ENCODE measurements at places on chromosomes 4 and X. TPM values are rescaled to one million over a fixed set of nuclear protein-coding genes. Genes with fewer than 3 reads are reported as not detected.

SLC16A2 gene
- total RNA-seq = 7.8 TPM

- H3K4me1 ChIP-seq = peaks cover 2% of the 10 kb centered on the region
- no peaks in the 10 kb centered on the region for H3K36me3 ChIP-seq
- H3K4me3 ChIP-seq = no peak overlapping the region
Observed at GRCh38 chrX:11558972-11559371, 106.7 kb downstream of the ARHGAP6 start.

AKAP4 gene
- not detected for total RNA-seq

DNA sequence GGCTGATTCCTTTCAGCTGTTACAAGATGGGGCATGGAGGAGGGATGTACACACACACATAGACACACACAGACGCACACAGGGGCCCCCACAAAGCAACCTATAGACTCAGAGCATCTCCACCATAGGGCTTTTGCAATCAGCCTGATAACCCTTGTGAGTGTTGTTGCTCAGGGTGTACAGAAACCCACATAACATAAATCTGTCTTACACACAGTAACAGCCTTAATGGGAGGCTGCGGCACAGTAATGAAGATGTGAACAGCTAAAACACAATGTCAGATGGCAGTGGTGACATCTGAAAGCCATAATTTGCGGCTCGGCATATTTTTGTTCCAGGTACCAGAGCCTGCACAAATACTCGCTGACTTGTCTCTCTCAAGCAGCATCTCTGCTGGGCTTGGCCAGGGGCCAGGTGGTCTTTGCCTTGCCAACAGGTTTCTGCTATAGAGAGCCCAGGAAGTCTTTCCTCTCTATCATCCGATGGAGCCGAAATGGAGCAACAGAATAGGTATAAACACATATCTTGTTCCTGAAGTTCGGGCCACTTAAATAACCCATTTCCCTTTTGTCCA is 357.2 kb upstream of the GATB start:
- H3K4me1 ChIP-seq = no peaks in the 10 kb centered on the region
- peaks cover 4% of the 10 kb centered on the region for H3K27me3 ChIP-seq
- H3K36me3 ChIP-seq = no peaks in the 10 kb centered on the region
- H3K27ac ChIP-seq = no peak overlapping the region
- no peak for DNase-seq

DNA sequence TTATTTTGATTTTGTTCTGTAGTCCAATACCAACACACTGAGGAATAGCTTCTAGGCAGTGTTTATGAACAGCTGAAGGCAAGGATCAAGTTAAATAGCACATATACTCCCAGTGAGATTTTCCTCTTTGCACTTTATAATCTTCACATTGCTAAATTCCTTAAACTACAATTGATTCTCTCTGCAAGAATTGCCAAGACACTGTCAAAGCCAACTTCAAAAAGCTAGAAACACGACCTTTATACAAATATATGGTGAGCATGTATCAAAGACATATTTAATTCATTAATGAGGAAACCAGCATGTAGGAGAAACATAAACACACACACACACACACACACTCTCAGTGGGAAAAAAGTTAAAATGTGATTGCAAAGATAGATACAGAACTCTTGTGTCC is 86.4 kb upstream of the FAM9C start:
- H3K4me3 ChIP-seq = no peak overlapping the region
- no peak overlapping the region for H3K27ac ChIP-seq

GRCh38 chrX:38985375-38985774 is 184.1 kb downstream of the MID1IP1 start:
- no peaks in the 10 kb centered on the region for H3K4me1 ChIP-seq
- H3K27ac ChIP-seq = no peak overlapping the region
- no peak overlapping the region for H3K4me3 ChIP-seq
- H3K36me3 ChIP-seq = no peaks in the 10 kb centered on the region
- peak; percentile 36 for DNase-seq

DNA sequence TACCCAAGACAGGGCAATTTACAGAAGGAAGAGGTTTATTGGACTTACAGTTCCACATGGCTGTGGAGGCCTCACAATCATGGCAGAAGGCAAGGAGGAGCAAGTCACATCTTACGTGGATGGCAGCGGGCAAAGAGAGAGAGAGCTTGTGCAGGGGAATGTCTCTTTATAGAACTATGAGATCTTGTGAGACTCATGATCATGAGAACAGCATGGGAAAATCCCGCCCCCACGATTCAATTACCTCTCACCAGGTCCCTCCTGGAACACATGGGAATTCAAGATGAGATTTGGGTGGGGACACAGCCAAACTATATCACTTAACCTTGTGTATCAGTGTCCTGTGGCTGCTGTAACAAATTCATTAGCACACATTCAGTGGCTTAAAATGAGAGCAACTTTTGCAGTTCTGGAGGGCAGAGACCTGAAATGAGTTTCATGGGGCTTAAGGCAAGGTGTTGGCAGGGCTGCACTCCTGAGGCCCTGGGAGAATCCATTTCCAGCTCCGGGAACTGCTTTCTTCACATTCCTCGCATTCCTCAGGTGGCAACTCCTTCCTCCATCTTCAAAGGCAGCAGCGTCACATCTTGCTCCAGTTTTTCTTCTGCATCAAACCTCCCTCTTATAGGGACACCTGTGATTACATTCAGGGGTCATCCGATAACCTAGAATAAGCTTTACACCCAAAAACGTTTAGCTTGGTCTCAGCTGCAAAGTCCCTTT is 22.3 kb upstream of the NSG1 start:
- no peak overlapping the region for H3K4me3 ChIP-seq
- no peak overlapping the region for H3K27ac ChIP-seq
- peaks cover 5% of the 10 kb centered on the region for H3K27me3 ChIP-seq
- H3K36me3 ChIP-seq = no peaks in the 10 kb centered on the region

DNA sequence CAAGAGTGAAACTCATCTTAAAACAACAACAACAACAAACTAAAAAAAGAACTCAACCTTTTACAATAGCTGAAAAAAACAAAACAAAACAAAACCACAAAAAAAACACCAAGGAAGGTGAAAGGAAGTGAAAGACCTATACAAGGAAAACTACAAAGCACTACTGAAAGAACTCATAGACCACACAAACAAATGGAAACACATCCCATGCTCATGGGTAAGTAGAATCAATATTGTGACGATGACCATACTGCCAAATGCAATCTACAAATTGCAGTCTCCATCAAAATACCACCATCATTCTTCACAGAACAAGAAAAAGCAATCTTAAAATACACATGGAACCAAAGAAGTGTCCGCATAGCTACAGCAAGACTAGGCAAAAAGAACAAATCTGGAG is 41.5 kb upstream of the FGF2 start:
- peaks cover 11% of the 10 kb centered on the region for H3K4me1 ChIP-seq
- no peak for DNase-seq
- no peak overlapping the region for H3K27ac ChIP-seq
- no peaks in the 10 kb centered on the region for H3K36me3 ChIP-seq

C4orf51 gene
- not detected for total RNA-seq

- no peak overlapping the region for H3K27ac ChIP-seq
- no peak for DNase-seq
- no peak overlapping the region for H3K4me3 ChIP-seq
- no peaks in the 10 kb centered on the region for H3K27me3 ChIP-seq
Observed at GRCh38 chr4:89338206-89338605, 30.6 kb upstream of the GPRIN3 start.

BEX4 gene
- 11.1 TPM for total RNA-seq

- H3K4me1 ChIP-seq = no peaks in the 10 kb centered on the region
- no peak overlapping the region for H3K4me3 ChIP-seq
- no peaks in the 10 kb centered on the region for H3K27me3 ChIP-seq
- no peaks in the 10 kb centered on the region for H3K36me3 ChIP-seq
Observed at GRCh38 chr4:120228086-120228485, 161.4 kb upstream of the MAD2L1 start.

GRCh38 chr4:23276076-23276475 is 583.3 kb downstream of the GBA3 start:
- no peak overlapping the region for H3K4me3 ChIP-seq
- no peaks in the 10 kb centered on the region for H3K27me3 ChIP-seq
- no peak overlapping the region for H3K27ac ChIP-seq

GRCh38 chrX:39226251-39226650 is 425.0 kb downstream of the MID1IP1 start:
- no peak for DNase-seq
- no peaks in the 10 kb centered on the region for H3K36me3 ChIP-seq
- H3K4me3 ChIP-seq = no peak overlapping the region
- H3K27me3 ChIP-seq = no peaks in the 10 kb centered on the region
- no peak overlapping the region for H3K27ac ChIP-seq
- no peaks in the 10 kb centered on the region for H3K4me1 ChIP-seq

DNA sequence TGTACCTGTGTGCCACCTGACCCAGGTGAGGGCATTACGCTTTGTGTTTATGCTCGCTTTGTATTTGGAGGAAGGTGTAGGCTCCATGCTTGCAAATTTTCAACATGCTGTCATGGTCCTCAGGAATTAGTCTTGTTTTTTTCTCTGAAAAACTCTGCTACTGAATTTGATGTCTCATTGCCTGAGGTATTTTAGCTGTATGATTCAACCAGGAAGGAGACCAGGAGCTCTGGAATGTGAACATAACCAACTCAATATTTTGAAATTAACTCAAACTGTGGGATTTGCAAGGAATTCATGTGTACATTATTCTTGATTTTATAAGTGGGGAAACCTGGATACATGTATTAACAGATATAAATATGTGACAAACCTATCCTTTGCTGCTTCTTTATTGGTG is 134.1 kb downstream of the SLC4A4 start:
- H3K4me1 ChIP-seq = peaks cover 2% of the 10 kb centered on the region
- DNase-seq = peak; percentile 49
- H3K36me3 ChIP-seq = no peaks in the 10 kb centered on the region
- H3K4me3 ChIP-seq = no peak overlapping the region
- no peaks in the 10 kb centered on the region for H3K27me3 ChIP-seq

DNA sequence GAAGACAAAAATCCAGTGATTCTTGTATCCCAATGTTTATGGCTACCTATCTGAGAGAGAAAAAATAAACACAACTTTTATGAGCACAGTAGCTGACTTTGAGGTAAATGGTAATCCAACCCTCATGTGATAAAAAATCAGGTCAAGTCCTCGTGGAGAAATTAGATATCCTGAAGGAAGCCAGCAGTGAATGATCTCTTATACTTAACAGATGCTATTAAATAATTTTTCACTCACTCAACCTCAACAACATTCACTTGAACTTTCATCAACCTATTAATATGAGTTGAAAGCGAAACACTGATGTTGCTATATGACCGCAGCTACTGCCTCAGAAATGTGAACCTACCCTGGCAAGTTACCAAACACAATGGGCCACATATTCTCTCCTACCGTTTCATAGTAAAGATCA is 105.4 kb downstream of the GPC3 start:
- no peak overlapping the region for H3K27ac ChIP-seq
- no peak for DNase-seq
- H3K36me3 ChIP-seq = no peaks in the 10 kb centered on the region
- no peaks in the 10 kb centered on the region for H3K4me1 ChIP-seq
- H3K27me3 ChIP-seq = no peaks in the 10 kb centered on the region

GABRA4 gene
- total RNA-seq = not detected

GRCh38 chr4:123406872-123407271 is 10.3 kb downstream of the SPRY1 start:
- peaks cover 6% of the 10 kb centered on the region for H3K4me1 ChIP-seq
- no peak overlapping the region for H3K4me3 ChIP-seq
- DNase-seq = no peak
- peaks cover 3% of the 10 kb centered on the region for H3K36me3 ChIP-seq
- H3K27me3 ChIP-seq = no peaks in the 10 kb centered on the region
- H3K27ac ChIP-seq = no peak overlapping the region

- peaks cover 6% of the 10 kb centered on the region for H3K36me3 ChIP-seq
- peak overlapping the region; percentile 84 for H3K4me3 ChIP-seq
Observed at GRCh38 chr4:55398966-55399365, 3.2 kb downstream of the TMEM165 start.

- H3K27ac ChIP-seq = no peak overlapping the region
- H3K4me3 ChIP-seq = no peak overlapping the region
- no peaks in the 10 kb centered on the region for H3K36me3 ChIP-seq
- no peaks in the 10 kb centered on the region for H3K27me3 ChIP-seq
- peak; percentile 84 for DNase-seq
- peaks cover 27% of the 10 kb centered on the region for H3K4me1 ChIP-seq
Observed at GRCh38 chr4:168585168-168586091, 88.6 kb downstream of the PALLD start.

ABRAXAS1 gene
- 27.2 TPM for total RNA-seq

DNA sequence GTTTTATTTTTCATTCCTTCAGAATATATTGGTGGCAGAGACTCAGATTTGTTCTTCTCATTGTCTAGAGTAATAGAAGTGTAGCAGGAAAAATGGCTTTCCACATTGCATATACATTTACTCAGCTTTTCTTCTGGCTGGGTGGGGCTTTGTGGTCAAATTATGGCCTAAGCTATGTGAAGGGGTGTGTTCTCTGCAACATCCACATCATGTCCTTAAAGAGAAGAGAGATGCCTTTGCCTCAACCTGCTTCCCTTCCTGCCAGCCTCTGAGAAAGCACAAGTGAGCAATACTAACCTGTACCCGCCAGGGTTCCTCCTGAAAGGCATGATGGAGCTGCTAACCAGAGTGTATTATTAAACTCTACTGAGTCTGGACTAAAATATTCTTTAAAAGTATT is 695.6 kb upstream of the FAM241A start:
- H3K36me3 ChIP-seq = no peaks in the 10 kb centered on the region
- no peak overlapping the region for H3K4me3 ChIP-seq
- H3K4me1 ChIP-seq = no peaks in the 10 kb centered on the region
- no peaks in the 10 kb centered on the region for H3K27me3 ChIP-seq
- peak; percentile 0 for DNase-seq
- no peak overlapping the region for H3K27ac ChIP-seq

DMRTC1 gene
- not detected for total RNA-seq

SUPT20HL2 gene
- total RNA-seq = not detected

DNA sequence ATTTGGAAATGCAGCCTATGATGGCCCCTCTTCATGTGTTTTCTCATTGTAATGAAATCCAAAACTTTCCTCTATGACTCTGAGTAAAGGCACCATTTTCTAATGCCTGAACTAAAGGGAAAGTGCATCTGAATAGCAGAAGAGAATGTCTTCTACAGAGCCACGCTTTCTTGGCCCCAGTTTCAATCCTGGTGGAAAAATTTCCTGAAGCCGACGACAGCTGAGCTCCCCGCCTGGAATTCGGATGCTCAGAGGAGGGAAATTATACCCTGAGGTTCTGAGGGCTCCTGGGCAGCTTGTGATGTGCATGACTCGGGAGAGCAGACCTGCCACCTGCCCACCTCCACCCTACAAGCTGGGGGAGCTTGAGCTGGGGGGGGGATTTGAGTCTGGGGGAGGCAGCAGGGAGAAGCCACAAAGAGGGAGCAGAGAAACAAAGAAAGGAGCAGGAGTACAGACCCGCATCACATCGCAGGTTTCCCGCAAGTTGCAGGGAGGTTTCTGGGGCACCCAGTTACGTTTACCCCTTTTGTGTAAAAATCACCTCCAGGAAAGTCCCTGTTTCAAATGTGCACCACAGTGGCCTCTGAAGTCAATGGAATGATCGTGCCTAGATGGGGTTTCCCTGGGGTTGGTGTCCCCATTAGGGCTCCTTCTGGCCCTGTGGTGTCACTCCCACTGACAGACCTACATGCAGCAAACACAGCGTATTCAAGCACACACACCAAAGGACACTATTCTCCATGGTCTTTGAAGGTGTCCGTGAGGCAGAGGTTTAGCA is 145.6 kb upstream of the RBPJ start:
- no peak overlapping the region for H3K4me3 ChIP-seq
- H3K36me3 ChIP-seq = no peaks in the 10 kb centered on the region
- no peak for DNase-seq
- H3K27ac ChIP-seq = no peak overlapping the region

All from fibroblast of lung (primary cell).